ENCODE measurements at places on chromosomes 4 and X. TPM values are rescaled to one million over a fixed set of nuclear protein-coding genes. Genes with fewer than 3 reads are reported as not detected.

- DNase-seq = no peak
Observed at GRCh38 chr4:83305187-83305586, 20.6 kb upstream of the COQ2 start.

GRCh38 chr4:8201321-8201781, 2.3 kb downstream of the SH3TC1 start:
- no peak for DNase-seq

DNA sequence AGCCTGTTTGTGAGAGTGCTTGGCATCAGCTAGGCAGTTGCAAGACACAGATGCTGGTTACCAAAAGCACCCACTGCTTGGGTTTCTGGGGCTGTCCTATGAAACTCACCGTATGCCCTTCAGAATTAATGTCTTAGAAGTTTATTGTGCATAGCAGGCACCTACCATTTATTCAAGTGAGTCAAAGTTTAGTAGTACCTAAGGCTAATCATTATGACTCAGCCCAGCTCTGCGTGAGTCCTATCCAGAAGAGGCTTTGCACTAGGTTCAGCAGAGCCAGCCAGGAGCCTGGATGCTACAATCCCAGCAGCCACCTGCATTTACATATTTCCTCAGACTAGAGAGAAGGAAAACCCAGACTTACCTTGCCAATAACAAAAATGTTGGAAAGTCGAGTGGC, 4.2 kb downstream of the RPS4X start:
- DNase-seq = no peak

- DNase-seq = no peak
Observed at GRCh38 chr4:114658776-114659175, 60.2 kb downstream of the UGT8 start.

The GPRASP1 gene
- 8.4 TPM for total RNA-seq

GRCh38 chr4:22941688-22942375, 249.1 kb downstream of the GBA3 start:
- DNase-seq = no peak

DNA sequence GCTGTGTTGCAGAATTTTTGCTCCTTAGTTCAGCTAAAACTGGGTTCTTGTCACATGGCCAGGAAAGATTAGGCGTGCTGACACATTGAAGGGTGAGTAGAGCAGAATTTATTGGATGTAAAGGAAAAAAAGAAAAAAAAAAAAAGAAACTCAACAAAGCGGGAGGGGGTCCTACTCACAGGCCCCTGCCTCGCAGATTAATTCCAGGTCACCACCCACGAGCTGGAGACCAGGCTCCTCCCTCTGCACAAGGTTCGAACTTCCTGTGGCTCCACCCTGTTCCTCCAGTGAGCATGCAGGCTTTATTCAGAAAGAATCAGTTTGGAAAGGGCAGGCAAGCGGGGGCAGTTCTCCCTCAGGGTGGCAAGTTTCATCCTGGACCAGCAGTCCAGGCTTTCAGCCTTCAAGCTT, 17.1 kb downstream of the MGST2 start:
- DNase-seq = no peak

DNA sequence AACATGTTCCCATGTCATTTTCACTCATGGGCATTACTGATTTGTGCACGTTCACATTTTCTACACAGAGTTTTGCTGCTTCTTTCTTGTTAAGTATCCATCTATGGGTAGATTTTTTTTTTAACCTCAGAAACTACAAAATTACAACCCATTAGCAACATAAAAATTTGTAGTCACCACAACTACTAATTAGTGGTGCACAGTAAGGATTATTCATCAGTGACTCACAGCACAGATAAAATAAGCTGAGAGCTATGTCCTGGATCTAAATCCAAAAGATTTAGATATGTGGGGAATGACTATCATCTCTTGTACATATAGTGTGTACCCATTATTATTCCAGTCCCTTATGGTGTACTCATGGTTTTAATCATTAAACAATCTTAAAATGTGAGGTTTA, 19.7 kb upstream of the AMELX start:
- no peak for DNase-seq

The GAGE12F gene
- total RNA-seq = not detected

DNA sequence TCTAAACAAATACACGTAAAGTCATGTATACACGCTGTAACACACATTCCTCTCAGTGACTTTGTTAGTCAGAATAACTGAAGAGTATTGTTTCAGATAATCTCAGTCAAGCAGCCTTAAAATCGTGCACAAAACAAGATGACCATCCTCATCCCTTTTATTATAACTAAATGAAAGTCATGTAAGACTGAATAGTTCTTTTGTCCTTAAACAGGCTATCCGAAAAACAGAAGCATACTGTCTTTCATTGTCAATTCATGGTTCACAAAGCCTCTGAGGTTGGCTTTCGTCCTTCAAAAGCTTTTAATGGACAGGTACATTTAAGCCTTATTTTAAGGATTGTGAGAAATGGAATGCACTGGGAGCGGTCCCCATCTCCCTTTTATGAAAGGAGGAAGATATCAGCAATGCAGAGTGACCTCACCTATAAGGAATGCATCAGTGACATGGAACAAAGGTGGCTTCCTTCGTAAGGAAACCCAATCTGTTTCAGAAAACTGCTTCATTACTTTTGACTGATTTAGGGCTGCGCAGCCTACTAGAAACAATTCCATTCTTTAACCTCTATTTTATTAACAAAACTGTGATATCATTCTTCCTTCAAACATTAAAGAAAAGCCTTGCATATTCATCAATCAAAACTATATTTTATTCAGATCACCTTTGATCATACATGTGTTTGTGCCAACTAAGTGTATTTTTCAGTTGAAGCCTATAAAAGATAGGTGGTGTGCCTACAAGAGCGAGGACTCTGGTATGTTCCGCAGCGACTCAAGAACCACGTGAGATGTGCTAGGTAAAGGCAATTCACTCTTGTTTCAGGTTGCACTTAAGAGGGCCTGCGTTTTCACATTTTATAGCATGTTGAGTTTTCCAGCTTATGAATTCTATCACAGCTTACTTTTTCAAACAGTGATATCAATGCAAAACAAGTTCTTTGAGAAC, 19.2 kb downstream of the SH3RF1 start:
- DNase-seq = no peak

DNA sequence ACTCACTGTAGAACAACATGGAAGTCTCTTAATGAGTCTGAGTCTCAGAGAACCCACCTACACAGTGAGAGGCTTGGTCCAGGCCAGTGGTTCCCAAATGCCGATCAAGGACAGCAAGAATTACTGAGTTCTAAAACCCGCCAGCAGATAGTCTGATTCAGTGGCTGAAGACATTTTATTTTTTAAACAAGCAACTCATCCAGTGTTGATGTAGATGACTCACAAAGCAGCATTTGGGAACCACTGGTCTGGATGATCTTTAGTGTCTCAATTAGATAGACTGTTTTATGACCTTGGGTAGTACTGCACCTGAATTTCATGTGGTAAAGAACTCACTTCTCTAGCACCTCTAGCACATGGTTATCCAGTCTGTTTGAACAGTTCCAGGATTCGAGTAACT, 193.6 kb downstream of the FBXW7 start:
- no peak for DNase-seq

The MAGEE1 gene
- total RNA-seq = 2.3 TPM

DNA sequence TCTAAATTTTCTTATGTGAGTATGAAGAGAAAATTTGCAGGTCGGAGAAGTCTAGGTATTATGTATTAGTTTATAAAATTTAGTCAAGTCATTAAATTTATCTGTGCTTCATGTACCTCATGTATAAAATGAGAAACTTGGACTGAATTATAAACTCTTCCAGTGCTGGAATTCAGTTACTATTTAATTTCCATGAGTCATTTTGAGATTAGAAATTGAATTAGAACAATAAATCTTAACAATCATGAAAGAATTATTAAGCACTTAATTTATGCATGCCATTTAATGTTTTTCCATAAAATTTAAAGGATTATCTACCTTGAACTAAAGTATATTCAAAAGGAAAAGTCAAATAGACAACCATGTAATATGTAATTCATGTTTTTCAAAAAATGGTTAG, 195.8 kb downstream of the MAD2L1 start:
- DNase-seq = no peak

The ZNF630 gene
- 2.1 TPM for total RNA-seq

The ADH1C gene
- 2.0 TPM for total RNA-seq

GRCh38 chrX:72644946-72645345, 69.2 kb downstream of the PHKA1 start:
- no peak for DNase-seq

DNA sequence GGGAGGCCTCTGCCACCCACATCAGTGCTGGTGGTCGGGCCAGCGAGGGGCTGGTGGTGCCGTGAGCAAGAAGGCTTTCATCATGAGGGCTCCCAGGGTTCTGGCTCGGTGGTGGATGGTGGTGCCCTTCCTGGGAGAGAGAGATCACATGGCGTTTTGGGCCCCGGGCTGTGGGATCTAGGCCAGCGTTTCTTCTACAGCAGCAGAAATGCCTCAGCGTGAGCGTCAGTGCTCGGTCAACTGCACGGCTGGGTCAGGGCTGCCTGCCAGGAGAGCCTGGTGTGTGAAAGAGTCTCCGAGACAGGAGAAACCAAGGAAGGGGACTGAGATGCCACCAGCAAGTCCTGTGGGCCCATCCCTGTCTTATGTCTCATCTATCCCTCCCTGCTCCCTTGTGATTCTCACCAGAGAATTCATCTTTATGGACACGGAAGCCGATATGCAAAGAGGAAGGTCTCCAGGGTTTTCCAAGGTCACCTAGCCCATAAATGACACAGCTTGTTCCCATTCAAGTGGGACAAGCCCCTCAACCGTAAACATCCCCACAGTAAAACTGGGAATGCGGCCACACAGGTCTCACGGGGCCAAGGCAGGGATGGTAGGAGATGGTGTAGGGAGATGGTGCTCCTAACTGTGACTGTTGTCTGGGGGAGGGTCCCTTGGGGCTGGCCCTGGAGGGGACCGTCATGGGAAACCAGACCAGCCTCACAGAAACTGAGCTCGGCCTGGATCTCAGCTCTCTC, 99.2 kb downstream of the SORCS2 start:
- no peak for DNase-seq

DNA sequence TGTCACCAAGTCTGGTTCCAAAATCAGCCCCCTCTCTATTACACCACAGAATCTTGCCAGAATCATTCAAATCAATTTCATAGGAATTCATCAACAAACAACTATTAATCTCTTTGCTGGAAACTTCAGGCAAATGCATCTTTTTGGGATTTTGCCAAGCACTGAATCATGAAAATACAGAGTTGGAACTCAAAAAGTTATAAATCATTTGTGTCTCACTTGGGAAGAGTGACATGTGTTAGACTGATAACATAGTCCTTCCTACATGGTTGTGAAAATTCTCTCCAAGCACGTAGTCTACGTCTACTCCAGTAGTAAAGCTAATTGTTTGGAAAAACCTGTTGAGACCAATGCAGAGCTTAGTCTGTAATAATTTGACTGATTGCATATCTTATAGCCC, 19.0 kb downstream of the CXCL8 start:
- no peak for DNase-seq

- no peak for DNase-seq
Observed at GRCh38 chr4:155234206-155234605, 25.8 kb downstream of the NPY2R start.

DNA sequence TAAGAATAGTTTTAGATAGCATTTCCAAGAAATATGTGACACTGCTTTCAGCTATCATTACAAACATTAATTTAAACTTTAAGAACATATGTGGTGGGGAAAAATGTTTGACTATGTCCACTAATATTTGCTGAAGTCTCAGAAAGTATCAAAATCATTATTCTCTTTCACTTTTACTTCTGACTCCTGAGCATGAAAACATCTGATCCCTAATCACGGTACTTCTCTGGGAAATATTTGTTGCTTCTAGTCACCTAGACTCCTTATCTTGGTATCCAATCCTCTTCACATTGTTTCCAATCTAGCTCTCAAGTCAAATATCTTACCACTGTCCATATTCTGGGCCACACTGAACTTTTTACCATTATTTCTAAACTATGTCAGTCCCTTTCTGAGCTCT, 10.8 kb downstream of the NUDT6 start:
- no peak for DNase-seq

GRCh38 chrX:150566734-150567182, 1.7 kb upstream of the MTM1 start:
- DNase-seq = no peak

DNA sequence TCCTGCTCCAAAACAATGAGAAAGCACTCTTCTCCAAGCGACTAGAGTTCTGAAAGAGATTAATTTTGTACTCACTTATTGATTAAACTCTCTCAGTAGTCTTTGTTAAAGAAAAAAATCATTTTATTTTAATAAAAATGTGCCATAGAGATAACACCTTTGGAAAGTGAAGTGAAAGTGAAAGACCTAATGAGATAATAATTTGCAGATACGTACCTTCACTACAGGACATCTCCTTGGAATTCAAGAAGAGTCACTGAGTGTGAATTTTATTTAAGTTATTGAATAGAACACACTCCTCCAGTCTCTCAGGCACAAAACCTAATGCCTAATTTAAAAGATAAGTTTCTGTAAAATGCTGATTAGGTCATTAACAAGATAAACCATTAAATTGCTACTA, 1070.6 kb upstream of the GRID2 start:
- no peak for DNase-seq

- no peak for DNase-seq
Observed at GRCh38 chrX:134849390-134849789, 141.4 kb upstream of the SMIM10 start.

DNA sequence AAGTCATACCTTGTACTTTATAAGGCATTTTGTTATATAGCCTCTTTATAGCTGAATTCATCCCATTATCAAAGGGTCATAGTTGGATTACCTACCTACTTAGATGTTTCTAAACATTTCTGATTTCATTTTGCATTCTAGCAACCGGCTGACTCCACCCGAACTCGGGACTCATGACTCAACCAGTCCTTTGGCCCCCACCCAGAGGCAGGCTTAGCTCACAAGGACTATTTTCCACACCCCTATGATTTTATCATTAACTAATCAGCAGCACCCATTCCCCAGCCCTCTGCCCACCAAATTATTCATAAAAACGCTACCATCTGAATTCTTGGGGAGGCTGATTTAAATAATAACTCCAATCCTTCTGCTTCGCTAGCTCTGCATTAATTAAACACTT, 79.9 kb upstream of the EGFL6 start:
- no peak for DNase-seq

DNA sequence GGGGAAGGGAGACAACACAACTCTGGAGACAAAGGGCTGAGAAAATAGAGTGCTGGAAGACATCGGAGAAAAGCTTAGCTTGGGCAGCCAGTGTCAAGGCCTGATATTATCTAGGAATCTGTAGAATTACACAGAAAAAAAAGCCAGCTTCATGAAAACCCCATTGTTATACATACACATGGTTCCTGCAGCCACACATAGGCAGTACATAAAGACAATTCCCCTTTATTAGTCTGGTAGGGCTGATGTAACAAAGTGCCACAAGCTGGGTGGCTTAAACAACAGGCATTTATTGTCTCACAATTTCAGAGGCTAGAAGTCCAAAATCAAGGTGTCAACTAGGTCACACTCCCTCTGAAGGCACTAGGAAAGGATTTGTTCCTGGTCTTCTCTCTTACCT, 503.5 kb downstream of the MID1IP1 start:
- DNase-seq = no peak

DNA sequence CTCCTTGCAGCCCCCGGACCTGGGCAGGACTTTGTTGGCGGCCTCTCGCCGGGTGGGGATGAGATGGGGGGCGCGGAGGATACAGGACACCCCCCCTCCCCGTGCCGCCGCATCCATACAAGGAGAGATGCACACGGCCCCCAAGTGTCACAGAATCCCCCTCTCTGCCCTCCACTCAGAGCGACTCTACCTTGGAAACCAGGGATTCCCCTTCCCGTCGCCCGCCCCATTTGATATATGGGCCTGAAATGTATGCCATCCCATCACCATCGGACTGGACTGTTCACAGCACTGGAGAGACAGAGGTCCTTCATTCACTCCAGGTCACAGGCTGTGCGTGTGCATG, 426 bp downstream of the PORCN start:
- DNase-seq = no peak

GRCh38 chrX:154305541-154306205, 10.1 kb downstream of the TKTL1 start:
- DNase-seq = no peak

All from upper lobe of left lung (tissue), 6 donors.